ENCODE measurements at places on chromosomes 6 and 20.

DNA sequence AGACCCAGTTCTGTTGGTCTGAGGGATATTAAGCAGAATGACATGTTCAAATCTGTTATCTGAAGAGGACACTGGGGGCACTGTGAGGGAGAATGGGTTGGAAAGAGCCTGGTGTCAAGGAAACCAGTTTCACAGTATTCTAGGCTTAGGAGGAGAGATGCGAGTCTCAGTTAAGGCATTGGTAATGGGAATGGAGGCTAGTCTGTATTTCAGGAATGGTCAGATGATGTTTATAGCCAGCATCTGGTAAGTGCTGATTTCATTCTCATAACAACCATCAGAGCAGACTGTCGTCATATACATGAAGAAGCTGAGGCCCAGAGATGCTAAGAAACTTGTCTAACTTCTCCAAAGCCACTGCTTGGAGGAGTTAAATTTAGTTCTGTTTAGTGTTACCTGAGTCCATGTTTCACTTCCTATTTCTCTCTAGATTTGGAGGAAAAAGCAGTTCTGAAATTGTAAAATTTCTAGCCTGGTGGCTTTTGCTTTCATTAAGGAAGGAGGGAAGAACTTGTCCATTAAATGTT lies 242.0 kb downstream of the ARID1B start:
- DNase-seq = no peak

- peak; percentile 95 for DNase-seq
These were observed 28.1 kb downstream of the SNRNP48 start for GRCh38 chr6:7617801-7618764.

DNA sequence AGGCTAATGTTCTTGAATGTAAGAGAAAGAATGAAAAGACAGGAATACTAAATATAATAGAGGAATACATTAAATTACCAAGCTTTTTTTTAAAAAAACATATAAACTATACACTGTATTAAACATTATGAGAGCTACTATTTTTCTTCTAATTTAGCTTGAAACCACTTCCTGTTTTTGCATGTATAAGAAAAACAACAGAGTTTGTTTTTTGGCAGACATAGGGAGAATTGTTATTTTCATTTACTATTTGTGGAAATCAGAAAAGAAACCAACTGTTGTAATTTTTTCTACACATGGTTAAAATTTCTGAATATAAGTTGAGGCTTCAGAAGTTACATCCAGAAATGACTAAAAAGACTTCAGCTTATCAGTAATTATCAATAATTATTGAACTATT lies 991.8 kb upstream of the GJE1 start:
- DNase-seq = no peak

DNA sequence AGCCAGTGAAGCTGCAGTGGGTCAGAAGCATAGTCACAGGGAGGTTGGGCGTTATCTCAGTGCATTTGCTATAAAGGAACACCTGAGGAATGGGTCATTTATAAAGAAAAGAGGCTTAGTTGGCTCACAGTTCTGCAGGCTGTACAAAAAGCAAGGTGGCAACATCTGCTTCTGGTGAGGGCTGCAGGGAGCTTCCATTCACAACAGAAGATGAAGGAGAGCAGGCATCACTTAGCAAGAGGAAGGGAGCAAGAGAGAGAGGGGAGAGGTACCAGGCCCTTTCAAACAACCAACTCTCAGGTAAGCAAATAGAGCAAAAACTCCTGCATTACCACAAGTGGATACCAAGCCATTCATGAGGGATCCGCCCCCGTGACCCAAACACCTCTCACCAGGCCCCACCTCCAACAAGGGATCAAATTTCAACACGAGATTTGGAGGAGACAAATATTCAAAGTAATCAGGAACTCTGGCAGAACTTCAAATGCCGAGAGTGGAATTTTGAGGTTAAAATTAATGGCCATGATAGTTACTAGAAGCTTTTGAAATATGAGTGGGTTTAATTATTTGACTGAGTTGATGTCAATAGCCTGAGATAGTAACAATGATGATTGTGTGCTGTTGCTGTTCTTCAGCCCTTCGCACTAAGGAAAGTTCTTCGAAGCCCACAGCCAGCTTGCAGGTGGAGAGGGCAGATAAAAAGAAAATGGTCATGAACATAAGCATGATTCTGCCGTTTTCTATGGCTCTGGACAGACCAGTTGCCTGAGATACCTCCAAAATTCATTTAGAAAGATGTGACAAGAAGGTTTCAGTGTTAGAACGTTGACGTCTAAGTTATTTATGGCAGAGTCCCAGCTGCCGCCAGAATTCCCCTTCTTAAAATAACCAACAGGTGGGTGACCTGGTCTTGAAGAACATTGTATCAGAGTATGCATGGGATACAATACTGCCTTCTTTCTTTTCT lies 55.3 kb upstream of the ADTRP start:
- no peak for DNase-seq

- peak; percentile 42 for DNase-seq
These were observed 364.6 kb upstream of the SOX4 start for GRCh38 chr6:21228876-21229460.

DNA sequence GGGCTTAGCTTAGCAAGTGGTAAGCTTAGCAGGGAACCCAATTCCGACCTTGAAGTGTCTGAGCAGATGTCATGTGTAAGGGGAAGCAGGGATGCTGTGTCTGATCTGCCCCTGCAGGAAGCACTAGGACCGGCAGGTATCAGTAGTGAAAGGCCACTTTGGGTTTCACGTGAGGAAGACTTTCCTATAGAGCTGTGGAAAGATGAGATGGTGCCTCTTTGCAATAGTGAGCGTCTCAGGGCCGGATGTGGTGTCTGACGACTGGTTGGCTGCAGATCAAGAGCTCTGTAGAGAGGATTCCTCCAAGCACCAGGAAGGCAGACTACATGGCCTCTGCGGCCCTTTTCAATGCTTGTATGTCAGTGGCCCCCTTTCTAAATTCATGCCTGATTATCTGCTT lies 98.3 kb downstream of the TIAM2 start:
- DNase-seq = no peak

DNA sequence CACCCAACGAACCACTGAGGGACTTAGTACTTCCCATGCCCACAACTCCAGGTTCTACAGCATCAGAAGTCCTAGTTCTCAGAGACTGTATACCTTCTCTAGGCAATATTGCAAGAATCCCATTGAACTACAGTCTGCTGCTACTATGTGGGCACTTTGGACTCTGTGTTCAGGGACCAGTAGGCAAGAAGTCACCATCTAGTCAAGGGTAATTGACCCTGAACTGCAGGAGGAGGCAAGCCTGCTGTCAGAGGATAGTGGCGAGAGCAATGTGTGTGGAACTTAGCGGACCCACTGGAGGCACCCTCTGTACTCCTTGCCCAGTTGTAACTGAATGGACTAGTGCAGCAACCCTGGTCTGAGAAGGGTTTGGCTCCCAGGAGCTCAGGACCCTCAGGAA lies 15.7 kb downstream of the HEBP2 start:
- no peak for DNase-seq

GRCh38 chr6:35742842-35743241 lies 6.0 kb downstream of the ARMC12 start:
- DNase-seq = no peak

DNA sequence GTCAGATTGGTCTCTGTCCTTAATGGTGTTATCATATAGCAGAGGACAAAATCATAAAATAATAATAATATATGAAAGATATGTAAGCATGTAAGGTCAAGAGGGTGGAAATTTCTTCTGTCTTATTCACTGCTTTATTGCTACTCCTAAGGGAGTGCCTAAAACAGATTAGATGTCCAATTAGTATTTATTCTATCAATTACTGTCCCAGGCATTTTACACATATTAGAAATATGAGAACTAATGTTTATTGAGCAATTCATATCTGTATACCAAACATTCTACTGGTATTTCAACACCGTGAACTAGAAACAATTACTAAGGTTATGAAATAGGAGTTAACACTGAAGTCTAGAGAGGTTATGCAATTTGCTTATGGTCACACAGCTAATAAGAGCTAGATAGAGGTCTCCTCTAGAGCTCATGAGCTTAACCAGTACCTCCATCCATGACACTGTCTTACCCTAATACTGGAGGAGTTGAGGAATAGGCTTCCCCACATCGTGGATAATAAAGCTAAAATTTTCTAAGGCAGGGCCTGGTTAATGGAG lies 302.3 kb downstream of the PLCB1 start:
- no peak for DNase-seq

DNA sequence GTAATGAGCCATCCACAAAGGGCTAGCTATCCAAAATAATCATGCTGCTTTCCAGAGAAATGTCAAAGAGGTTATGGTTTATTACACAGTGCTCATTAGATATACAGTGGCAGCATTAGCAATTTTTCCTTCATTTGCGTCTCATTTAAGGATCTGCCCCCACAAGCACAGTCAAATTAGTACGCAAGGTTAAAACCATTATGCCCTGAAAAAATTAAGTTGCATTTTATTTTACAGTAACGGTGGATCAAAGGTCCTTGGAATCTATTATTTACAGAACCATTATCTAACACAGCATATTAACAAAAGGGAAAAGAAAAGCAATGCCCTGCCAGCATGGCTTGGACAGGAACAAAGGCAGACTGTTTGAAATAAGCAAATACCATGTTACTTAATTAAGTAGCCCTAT lies 144.8 kb downstream of the PDSS2 start:
- DNase-seq = no peak

GRCh38 chr6:46190889-46191288 lies 20.1 kb upstream of the ENPP5 start:
- no peak for DNase-seq

- no peak for DNase-seq
These were observed 145.7 kb downstream of the WDR27 start for GRCh38 chr6:169555971-169556617.

DNA sequence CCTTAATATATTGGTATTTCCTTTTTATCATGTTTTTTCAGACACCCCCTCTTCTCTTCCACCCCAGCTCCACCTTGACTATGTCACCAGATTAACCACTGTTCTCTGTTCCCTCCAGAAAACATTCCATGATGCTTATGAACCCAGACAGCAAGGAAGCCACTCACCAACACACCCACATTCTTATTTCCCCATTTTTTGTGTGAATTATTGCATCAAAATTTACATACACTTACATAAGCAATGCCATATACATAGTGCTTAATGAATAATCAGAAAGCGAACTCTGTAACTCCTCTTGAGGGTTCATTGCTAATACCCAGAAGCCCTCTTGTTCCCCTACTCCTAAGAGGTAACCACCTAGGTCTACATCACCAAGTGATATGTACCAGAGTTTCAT lies 182.3 kb upstream of the CDYL start:
- DNase-seq = no peak

DNA sequence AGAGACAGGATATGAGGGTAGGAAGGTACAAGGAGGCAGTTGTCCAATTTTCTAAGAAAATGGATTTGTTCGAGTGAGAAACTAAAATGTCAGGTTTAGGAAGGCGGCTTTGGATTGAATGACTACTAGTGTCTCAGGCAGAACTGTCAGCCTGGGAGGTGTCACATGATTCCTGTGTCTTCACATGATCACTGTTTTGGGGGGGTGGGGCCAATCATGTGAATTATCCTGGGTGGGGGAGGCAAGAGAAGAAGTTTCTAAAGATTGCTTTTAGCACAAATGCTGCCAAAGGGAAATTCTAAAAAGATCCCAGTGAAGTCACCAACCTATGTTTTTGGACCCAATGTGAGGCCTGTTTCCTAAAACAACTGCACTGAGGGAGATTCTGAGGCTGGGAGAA lies 2.3 kb downstream of the SIRPA start:
- DNase-seq = no peak

DNA sequence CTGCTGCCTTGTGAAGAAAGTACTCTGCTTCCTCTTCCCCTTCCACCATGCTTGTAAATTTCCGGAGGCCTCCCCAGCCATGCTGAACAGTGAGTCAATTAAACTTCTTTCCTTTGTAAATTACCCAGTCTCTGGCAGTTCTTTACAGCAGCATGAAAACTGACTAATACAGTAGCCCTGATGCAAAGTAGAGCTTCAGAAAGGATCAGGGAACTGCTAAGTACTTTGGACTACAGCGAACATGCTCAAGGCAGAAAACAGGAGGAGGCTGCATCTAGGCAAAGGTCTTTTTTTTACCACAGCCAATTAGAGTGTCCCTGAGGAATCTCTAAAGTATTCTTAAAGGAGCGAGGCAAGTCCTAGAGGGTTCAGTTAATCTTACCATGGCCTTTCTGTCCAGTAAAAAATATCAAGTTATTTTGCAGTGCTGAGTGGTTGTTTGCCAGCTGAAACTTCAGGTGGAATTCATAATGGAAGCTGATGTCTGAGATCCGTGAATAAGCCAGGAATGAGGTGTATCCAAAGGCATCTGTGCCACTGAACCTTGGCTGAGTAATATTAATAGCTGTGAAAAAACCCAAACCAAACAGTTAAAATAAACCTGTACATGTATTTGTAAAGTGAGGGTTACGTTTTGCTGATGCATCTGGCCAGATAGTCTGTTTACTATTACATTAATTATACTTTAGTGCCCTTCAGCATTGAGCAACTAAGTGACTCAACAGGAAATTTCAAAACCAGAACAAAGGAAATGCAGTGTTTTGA lies 170.4 kb downstream of the PHF3 start:
- peak; percentile 91 for DNase-seq

DNA sequence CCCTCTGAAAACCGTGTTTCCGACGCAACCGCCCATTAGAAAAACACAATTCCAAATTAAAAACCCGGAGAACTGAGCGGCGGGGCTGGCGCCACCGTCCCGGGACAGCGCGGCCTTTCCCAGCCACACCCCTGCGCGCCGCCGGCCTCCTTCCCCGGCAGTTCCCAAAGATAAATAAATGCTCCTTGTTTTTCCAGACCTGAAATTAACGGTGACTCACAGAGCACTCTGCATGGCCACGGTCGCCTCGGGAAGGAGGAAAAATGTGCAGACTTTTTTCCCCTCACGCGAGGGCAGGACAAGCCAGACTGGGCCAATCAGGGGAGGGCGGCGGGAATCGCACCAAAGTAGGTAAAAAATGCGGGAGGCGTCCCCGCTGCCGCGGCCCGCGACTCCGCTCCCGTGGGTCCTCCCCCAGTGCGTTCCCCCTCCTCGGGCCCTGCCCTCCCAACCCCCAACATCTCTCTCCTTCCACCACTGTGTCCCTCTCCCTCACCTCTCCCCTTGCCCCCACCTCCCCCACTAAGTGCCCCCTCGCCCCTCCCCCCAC lies 828 bp upstream of the DSTN start:
- peak; percentile 99 for DNase-seq

- DNase-seq = no peak
These were observed 46.4 kb downstream of the SPATA2 start for GRCh38 chr20:49868964-49869363.

DNA sequence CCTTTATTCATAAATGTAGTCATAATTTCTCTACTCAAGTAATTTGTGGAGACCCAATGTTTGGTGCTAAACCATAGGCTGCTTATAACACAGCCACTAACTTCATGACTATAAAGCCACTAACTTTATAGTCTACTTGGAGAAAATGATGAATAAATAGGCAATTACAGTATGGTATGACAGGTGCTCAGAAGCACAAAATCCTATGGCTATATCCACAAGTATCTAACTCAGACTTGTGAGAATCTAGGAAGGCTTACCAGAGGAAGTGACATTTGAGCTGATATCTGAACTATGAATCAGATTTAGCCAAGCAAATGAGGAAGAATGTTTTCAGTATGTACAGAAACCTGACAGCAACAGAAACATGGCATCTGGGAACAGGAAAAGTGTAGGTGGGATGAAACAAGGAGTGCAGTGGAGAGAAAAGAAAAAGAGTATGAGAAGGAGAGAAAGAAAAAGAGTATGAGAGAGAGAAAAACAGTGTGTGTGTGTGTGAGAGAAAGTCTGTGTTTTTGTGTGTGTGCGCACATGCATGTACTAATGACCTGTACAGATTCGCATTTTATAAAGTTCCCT lies 59.9 kb downstream of the REV3L start:
- DNase-seq = no peak

- no peak for DNase-seq
These were observed 863 bp upstream of the LRFN2 start for GRCh38 chr6:40588070-40588384.

GRCh38 chr20:60049601-60050000 lies 91.4 kb downstream of the CDH26 start:
- peak; percentile 30 for DNase-seq
